IPS DF 6.9 (cell line): ENCODE measurements at places on chromosomes 1 and 21.

- peaks cover 11% of the 10 kb centered on the region; the same call in 1 of the 2 replicates for H3K36me3 ChIP-seq
- no peak overlapping the region for H3K27ac ChIP-seq
- DNase-seq: no peak
- peaks cover 12% of the 10 kb centered on the region for H3K4me1 ChIP-seq
- no peak overlapping the region; the same call in 1 of the 2 replicates for H3K4me3 ChIP-seq
Measured at GRCh38 chr1:225827076-225827475, 17.2 kb downstream of the EPHX1 start.

DNA sequence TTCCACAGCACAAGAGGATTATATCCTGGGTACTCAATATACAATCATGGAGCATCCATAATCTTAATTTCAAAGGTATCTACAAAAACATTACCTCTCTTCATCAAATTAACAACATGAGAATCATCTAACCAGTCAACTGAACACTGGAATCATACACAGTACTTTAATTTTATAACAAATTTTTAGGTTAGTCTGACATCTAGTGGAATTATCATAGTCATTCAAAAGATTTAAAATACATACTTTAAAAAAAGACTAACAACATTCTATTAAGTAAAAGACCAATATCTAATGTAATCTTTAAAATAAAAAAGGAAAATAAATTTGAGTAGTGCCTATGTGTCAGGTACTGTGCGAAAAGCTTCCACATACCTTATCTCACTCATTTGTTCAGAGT is 16.8 kb upstream of the SH3GLB1 start:
- no peaks in the 10 kb centered on the region for H3K27me3 ChIP-seq
- no peaks in the 10 kb centered on the region for H3K36me3 ChIP-seq
- H3K4me1 ChIP-seq: 0 out of 2 replicates have a peak, but pooled peaks cover 1% of the 10 kb centered on the region
- H3K27ac ChIP-seq: no peak overlapping the region
- no peak for DNase-seq
- H3K4me3 ChIP-seq: no peak overlapping the region

GRCh38 chr1:50704126-50704525 is 255.9 kb downstream of the FAF1 start:
- peak; percentile 33 for DNase-seq
- no peak overlapping the region for H3K27ac ChIP-seq
- H3K27me3 ChIP-seq: no peaks in the 10 kb centered on the region
- H3K4me3 ChIP-seq: no peak overlapping the region
- H3K36me3 ChIP-seq: no peaks in the 10 kb centered on the region
- H3K4me1 ChIP-seq: no peaks in the 10 kb centered on the region

GRCh38 chr1:186574926-186575325 is 105.3 kb downstream of the PTGS2 start:
- H3K27me3 ChIP-seq: no peaks in the 10 kb centered on the region
- H3K4me3 ChIP-seq: no peak overlapping the region

DNA sequence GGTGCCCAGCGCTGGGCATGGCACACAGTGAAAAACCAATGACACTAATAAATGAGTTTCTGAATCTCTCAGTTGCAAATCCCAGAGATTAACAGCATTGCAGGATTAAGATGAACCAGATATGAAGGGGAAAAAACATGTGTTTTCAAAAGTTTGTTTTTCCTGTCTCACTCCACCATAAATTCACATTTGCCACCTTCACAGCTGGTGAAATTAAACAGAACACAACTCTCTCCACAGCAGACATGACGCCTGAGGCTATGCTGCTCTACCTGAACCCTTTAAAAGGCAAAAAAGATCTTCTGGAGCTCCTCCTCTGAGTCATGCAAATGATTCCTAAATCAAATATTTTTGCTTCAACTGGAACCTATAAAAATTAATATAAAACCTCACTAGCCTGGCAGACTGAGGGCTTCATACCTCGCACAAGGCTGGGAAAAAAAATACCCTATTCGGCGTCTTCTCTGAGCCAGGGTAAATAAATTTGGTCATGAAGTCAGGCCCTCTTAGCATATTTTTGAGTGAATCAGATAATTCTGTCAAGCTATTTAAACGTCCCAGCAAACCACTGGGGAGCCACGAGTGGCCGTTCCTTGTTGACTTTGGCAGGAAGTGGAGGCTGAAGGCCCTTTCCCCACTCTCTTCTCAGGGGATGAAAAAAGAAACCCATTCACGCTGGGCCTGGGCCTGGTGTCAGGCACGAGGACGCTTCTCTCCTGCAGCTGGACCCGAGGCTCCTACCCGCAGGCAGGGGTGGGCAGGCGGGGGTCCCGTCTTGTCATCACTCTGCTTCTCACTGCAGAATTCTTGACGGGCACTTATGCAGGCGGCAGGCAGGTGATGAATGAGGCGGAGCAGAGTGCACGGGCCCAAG is 53.0 kb downstream of the DMRTB1 start:
- H3K27me3 ChIP-seq: no peaks in the 10 kb centered on the region
- DNase-seq: no peak
- H3K4me1 ChIP-seq: no peaks in the 10 kb centered on the region; the same call in 1 of the 2 replicates
- H3K36me3 ChIP-seq: no peaks in the 10 kb centered on the region; the same call in 1 of the 2 replicates
- no peak overlapping the region for H3K4me3 ChIP-seq

DNA sequence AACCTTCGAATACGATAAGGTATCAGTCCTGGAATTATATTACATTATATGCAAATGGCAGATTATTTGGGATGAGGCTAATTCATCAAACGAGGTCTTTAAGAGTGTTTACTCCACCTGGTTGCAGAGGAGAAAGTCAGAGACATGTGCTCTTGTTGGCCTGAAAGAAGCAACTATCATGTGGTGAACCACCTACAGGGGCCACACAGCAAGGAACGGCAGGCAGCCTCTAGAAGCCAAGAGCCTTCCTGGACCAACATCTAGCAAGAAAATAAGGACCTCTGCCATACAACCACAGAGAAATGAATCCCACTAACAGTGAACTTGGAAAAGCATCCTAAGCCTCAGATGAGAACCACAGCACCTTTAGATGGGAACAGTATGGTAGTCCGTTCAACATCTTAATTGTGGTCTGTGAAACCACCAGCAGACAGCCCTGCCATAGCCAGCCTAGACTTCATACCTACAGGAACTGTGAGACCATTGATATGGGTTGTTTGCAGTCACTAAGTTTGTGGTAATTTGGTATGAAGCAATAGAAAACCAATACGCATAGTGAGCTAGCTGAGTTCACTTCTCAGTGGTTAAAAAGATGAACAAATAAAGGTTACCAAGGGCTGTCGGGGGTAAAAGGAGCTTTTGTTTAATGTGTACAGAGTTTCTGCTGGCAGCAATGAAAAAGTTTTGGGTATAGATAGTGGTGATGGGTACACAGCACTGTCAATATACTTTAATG is 345.7 kb upstream of the RUNX1 start:
- no peaks in the 10 kb centered on the region for H3K4me1 ChIP-seq
- no peak for DNase-seq
- no peak overlapping the region for H3K27ac ChIP-seq

- no peak for DNase-seq
- H3K36me3 ChIP-seq: no peaks in the 10 kb centered on the region
- H3K27me3 ChIP-seq: no peaks in the 10 kb centered on the region
- no peak overlapping the region for H3K27ac ChIP-seq
- H3K4me3 ChIP-seq: no peak overlapping the region
- H3K4me1 ChIP-seq: no peaks in the 10 kb centered on the region
Measured at GRCh38 chr1:15578921-15579682, 5.7 kb downstream of the AGMAT start.

DNA sequence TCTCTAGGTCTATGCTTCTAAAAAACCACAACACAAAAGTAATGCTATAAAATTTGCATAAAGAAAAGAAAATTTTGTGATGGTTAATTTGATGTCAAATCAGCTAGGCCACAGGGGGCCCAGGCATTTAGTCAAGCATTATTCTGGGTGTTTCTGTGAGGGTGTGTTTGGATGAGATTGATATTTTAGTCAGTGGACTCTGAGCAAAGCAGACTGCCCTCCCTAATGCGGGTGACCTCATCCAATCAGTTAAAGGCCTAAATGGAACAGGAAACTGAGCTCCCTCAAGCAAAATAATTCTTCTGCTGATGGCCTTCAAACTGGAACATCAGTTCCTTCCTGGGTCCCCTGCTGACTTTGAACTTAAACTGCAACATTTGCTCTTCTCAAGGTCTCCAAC is 358.0 kb downstream of the DSCAM start:
- H3K4me3 ChIP-seq: no peak overlapping the region
- DNase-seq: no peak
- H3K36me3 ChIP-seq: no peaks in the 10 kb centered on the region
- no peak overlapping the region for H3K27ac ChIP-seq
